ENCODE measurements at places on chromosomes 4 and X.

DNA sequence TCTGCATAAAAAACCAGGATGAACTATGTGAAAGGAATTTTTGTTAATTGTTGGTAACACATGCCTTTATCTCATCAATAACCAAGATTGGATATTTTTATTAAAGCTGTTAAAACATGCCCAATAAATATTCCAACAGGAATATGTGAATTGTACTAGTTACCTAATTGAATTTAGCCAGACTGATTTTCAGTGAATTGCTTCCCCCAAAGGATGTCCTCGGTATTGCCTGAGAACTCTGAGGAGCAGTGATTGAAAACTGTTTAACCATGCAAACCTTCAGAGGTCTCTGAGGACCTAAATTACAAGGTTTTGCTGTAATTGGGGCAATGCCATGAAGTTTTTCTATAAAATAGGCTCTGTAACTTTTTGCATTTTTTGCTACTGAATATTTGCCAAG is 66.6 kb downstream of the BLTP1 start:
- DNase-seq, result no peak

GRCh38 chr4:1412376-1413203 is 6.3 kb upstream of the NKX1-1 start:
- DNase-seq, result no peak

DNA sequence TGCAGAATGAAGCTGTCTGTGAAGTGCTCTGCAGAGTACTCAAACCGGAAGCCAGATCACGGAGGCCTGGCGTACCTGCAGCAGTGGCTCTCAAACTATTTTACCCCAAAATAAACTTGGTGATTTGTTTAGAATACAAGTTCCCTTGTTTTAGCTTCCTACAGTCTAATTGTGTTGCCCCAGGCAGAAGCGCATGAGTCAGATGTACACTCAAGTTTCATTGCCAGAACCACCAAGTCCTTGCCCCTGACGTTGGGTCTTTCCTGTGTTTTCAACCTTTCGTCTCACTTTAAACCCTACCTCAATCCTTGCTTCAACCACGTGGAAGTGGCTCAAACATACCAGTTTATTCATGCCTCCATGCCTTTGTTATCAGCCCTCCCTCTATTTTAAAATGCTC is 66.2 kb upstream of the SLC7A11 start:
- no peak for DNase-seq

DNA sequence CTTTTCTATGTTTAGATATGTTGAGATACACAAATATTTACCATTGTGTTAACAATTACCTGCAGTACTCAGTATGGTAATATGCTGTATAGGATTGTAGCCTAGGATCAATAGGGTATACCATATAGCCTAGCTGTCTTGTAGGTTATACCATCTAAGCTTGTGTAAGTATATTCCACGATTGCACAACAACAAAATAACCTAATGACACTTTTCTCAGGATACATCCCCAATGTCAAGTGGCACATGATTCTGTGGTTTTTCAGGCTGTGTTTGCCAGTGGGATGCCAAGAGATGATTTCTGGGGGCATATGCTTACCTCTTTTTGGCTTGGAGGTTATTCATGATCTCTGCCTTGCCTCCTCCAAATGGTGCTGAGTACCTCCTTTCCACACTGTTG is 247.2 kb upstream of the CENPE start:
- DNase-seq, result no peak

GRCh38 chrX:123818243-123818642 is 41.6 kb upstream of the XIAP start:
- DNase-seq, result no peak

DNA sequence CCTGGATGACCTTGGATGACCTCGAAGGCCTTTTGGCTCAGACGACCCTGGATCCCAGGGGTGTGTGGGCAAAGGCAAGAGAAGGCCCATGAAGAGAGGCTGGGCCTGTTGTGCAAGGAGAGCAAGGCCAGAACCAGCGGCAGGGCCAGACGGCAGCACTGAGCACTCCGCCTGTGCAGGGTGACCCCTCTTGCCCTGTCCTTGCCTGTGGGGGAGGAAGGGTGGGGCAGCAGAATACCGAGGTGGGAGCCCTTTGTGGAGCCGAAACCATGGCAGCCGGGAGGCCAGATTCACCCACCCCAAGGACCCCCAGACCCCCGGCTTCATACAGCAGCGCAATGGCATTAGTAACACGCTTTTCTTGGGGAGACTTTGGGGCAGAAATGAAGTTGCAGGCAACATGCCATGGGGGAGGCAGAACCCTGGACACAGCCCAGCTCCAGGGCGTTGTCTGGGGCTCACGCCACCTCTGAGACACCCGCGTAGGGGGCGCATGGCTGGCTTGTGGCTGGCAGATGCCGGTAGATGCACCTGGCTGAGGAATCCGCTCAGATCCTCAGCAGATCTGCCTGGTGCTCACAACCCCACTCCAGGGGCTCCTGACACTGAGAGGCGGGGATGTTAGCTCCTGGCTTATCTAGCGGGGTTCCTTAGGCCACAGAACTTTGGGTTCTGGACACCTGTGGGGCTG is 114.5 kb downstream of the FAM53A start:
- no peak for DNase-seq
